ENCODE measurements at places on chromosomes 16 and 17.

DNA sequence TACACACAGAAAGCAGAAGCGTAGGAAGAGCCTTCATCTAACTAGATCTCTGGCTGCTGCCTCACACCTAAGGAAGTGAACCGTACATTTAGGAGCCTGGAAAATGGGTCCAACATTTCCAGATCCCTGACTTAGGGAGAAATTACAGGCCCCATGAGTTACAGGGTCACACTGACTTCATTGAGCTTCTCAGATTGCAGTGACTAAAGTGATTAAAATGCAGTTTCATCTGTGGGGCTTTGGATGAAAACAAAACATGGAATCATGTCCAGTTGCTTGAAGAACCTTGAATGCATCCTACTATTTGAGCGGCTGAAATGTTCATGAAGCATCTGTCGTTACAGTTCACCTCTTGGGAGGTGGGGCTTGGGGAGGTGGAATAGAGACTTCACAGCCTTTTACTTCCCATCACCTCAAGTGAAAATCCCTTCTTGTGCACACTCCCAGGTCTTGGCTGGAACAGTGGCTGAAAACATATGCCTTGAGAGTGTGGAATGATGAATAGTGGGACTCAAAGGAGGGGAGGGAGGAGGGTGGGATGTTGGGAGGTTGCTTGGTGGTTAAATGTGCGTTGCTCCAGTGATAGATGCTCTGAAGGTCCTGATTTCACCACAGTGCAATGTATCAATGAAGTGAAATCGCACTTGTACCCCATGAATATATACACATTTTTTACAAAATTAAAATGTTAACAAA, 19.7 kb downstream of the TEKT3 start:
- DNase-seq, result no peak

GRCh38 chr16:65905331-65905730, 461.2 kb upstream of the CDH5 start:
- DNase-seq, result no peak

DNA sequence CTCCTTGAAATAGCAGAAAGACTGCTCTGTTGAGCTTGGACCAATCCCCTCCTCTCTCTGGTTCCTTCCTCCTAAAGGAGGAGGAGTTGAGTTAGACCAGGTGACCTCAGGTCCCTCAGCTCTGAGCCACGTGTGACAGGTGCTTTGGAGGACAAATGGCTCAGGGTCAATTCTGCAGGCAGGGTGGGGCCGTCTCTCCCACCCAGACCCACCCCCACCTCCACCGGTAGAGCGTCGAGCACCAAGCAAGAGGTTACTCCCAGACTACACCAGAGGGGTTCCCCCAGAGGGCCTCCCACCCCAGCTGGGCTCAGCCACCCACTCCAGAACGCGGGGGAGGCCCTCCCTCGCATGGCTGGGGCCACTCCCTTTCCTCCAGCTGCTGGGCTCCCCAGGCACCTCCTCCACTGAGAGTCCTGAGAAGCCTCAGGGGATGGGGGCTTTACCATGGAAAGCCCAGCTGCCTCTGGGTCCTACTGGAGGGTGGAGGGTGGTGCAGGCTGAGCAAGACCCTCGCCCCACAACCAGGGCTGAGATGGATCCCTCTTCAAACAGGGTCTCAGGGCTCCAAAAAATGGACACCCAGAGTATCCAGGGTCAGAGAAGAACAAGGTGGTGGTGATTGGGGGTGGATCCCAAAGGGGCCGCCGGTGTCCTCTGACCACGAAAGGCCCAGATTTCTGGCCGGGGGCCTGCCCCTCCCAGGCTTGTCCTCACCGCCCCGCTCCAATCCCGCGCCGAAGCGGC, 7.6 kb downstream of the MYO1C start:
- no peak for DNase-seq

DNA sequence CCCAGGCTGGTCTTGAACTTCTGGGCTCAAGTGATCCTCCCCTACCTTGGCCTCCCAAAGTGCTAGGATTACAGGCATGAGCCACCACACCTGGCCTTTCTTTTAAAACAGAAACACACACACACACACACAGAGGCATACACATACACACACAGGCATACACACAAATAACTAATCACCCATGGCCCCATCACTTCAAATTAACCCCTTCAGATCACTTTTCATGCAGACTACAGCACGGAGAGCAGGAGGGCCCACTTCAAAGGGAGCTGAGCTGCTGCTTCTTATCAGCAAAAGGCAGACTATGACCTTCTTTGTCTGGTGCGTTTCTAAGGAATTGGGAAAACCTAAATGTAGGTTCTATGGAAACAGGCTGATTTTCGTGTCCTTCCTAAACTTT, 1.9 kb downstream of the CLCN7 start:
- DNase-seq, result no peak

GRCh38 chr16:47258874-47259461, 115.2 kb upstream of the NETO2 start:
- DNase-seq, result no peak

DNA sequence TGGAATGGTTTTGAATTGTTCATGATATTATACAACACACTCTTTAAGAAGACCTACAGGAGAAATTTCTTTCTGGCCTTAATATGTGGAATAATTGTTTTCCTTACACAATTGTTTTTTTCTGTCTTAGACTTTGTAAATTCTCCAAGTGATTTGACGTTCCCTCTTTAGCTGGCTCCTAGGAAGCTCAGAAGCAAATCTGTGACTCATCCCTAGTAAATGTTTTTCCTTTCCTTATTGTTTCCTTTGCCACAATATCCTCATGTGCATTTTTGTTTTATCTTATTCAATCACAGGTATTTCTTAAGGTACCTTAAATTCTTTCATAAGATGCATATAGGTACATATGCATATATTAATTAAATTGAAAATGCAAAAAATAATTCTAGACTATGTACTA, 13.5 kb downstream of the KIAA0753 start:
- no peak for DNase-seq

DNA sequence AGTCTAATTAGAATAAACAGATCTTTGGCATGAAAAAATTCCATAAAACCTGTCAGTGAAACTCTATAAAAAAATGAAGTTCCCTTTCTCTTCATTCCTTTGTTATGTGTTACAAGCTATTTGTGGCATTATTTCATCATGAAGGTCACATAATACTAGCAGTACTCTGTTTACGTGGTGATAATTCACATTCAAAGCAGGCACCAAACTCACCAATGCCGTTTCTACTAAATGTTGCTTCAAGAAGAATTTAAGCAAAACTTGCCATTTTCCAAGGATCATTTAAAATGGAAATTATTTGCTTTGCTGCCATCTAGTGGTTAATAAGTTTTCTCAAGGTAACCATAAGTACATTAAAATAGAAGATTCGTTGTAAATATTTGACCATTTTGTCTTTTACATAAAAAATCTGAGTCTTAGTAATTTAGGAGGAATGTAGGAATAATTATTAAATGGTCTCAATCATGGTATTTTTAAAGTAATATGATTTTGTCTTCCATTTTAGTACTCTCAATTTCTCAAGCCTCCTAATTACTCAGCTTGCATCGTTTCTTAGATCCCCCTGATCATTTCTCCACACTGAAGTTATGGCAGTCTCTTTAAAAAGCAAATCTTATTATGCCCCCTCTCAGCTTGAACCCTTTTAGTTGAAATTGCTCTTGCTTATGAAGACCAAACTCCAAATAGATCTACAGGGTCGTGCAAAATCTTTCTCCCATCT, 80.8 kb downstream of the OMG start:
- DNase-seq, result no peak

GRCh38 chr16:11250091-11250785, 5.8 kb downstream of the SOCS1 start:
- no peak for DNase-seq

GRCh38 chr17:789160-789840, 7.1 kb downstream of the MRM3 start:
- no peak for DNase-seq

GRCh38 chr17:44354582-44355561, 8.8 kb downstream of the FAM171A2 start:
- no peak for DNase-seq

DNA sequence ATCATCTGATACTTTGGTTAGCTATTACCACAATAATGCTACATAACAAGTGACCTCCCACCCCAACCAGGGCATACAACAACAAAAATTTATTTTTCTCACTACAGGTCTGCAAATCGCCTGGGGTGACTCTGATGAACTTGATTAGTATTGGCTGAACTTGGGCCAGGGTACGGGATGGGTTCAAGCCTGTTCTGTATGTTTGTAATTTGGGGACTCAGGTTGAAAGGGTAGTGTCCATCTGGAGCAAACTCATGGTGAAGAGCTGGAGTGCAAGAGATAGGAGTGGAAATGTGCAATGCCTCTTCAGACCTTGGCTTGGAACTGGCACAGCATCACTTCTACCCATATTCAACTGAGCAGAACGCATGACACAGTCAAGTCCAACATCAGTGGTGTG, 16.3 kb upstream of the NKD1 start:
- DNase-seq, result no peak

- no peak for DNase-seq
These were observed 23.8 kb downstream of the SPG7 start for GRCh38 chr16:89531821-89532526.
